ENCODE measurements at places on chromosomes 4 and X. TPM values are rescaled to one million over a fixed set of nuclear protein-coding genes. Genes with fewer than 3 reads are reported as not detected.
A peak's percentile ranks its signal among the peaks of the same experiment; 100 is the strongest.

DNA sequence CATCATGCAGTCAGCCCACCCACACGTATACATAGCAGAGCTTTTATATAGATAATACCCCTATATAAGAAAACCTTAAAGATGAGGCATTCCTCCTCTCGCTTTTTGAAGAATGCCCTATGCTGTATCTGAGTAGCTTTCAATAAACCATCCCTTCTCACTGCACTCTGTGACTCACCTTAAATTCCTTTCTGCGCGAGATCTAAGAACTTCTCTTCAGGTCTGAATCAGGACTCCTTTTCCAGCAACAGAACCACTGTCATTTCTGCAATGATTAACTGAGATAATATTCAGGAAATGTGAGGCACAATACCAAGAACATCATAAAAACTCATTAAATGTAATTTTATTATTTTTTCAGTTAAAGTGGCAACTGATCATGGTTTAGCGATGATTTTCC, 76.4 kb upstream of the DCLK2 start:
- no peak for DNase-seq

SLC9A7 gene
- 11.3 TPM for total RNA-seq

TMPRSS11A gene
- total RNA-seq = not detected

- no peak for DNase-seq
These were observed 768.3 kb downstream of the RAPGEF2 start for GRCh38 chr4:159871141-159871540.

DNA sequence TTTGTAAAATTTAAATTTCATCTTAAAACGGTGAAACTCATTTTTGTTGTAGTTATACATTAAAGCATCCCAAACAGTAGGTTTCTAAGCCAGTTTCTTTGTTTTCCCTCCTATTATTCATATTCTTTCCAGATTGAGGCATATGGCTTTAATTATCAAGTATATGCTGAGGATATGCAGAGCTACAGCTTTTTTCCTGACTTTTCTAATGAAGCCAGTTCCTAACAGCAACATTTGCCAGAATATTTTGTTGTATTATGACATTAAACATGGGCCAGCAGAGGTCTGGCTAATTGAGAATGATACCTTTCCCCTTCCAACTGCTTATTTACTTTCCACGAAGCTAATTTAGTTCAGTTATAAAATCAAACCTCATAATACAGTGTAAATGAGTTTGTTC, 75.3 kb downstream of the SLIT2 start:
- no peak for DNase-seq

GRCh38 chrX:19670321-19670750, 155.0 kb upstream of the MAP3K15 start:
- DNase-seq = no peak

DNA sequence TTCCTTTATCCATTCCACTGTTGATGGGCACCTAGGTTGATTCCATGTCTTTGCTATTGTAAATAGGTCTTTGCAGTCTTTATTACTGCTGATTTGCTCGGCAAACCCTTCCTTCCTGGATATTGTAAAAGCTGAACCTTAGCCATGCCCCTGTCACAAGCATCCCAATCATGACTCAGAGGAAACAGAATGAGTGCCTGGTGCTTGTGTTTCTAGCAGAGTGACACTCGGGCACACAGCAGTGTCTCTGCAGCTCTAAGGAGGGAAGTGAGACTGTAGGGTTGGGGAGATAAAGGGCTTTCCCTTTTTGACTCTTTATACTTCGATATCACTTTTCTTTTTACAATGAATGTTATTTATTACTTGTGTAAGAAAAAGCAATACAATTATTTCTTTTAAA, 83.3 kb downstream of the AKAP4 start:
- no peak for DNase-seq

DNA sequence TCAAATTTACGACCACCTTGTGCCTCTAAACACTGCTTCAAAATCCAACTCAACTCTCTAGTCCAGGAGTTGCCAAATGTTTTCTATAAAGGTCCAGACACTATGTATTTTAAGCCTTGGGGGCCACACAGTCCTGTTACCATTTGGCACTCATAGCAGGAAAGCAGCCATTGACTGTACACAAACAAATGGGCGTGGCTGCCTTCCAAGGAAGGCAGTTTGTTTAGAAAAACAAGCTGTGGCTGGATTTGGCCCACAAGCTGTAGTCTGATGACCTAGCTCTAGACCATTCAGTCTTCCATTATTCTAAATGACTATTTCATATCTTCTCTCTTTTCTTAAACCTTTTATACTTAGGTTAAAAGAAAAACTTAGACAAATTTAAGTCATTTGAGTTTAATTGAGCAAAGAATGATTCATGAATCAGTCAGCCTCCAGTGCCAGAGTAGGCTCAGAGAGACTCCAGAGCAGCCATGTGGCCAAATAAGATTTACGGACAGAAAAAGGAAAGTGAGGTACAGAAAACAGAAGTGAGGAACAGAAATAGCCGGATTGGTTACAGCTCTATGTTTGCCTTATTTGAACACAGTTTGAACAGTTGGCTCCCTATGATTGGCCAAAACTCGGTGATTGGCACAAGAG, 825.8 kb upstream of the LCORL start:
- no peak for DNase-seq

SLIT2 gene
- 70.6 TPM for total RNA-seq

DNA sequence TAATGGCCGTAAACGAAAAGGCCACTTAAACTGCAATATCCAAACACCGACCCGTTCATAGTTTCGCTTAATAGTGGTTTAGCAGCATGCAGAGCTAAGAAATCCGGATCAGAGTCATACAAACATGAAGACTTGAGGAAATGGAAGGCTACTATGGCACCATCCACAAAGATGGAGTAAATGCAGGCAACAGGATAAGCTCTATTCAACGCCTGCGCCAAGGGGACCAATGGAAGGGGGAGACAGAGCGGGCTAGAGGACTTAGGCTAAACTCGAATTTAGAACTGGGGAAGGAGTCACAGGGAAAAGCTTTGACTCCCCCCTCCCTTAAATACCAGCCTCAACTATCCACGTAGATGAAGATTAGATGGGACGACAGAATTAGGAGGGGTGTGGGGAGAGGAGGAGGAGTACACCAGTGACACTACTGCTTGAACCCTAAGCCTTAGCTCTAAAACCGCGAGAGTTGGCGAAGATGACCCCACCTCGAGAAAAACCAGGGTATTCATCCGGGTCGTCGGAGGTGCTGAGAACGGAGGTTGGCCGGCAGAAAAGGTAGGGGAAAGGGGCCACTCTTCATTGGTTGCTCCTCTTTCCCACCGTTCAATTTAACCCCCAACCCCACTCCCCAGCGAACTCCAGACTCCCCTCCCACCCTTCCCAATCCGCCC, 3.5 kb downstream of the HUWE1 start:
- peak; percentile 66 for DNase-seq

PFKFB1 gene
- not detected for total RNA-seq

CRMP1 gene
- 83.4 TPM for total RNA-seq

DNA sequence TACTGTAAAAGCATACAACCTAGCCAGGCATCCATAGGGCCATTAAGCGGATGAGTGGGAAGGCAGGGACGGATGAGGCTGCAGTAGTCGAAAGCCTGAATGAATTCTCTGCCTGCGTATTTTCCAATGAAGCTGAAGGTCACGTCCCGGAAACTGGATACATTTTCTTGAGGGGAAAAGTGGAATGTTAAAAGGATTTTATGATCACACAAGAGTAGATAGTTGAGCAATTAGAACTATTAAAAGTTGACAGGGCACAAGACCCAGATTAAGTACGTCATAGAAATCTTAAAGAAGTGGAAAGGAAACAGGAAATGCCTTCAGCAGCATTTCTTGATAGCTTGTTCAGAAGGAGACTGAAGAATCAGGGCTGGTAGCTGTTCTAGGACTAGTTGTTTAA, 98.3 kb upstream of the CXXC4 start:
- DNase-seq = peak; percentile 76

- no peak for DNase-seq
These were observed 6.2 kb downstream of the ARFIP1 start for GRCh38 chr4:152785639-152786615.

HGFAC gene
- 4.8 TPM for total RNA-seq

Data from A673 (cell line).